Activated CD4-positive, alpha-beta T cell treated with anti-CD3 and anti-CD28 coated beads for 24 hours (primary cell): ENCODE measurements at places on chromosomes 3 and 15.

DNA sequence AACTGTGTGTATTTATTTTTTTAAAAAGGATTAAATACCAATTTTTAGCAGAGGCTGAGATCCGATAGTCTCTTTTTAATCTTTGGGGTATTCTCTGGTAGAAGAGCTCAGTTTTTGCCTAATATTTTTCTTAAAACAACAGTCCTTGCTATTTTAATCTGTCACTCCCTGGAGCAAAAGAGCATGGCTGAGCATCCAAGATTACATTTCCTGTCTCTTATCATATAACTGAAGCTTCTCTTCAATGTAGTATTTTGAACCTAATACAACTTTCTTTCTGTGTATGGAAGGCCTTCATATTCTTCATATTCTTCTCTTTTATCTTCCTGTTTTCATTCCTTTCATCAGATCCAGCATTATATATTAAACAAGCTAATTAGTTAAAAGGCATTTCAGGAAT lies 293.7 kb downstream of the NSUN3 start:
- DNase-seq, result no peak

DNA sequence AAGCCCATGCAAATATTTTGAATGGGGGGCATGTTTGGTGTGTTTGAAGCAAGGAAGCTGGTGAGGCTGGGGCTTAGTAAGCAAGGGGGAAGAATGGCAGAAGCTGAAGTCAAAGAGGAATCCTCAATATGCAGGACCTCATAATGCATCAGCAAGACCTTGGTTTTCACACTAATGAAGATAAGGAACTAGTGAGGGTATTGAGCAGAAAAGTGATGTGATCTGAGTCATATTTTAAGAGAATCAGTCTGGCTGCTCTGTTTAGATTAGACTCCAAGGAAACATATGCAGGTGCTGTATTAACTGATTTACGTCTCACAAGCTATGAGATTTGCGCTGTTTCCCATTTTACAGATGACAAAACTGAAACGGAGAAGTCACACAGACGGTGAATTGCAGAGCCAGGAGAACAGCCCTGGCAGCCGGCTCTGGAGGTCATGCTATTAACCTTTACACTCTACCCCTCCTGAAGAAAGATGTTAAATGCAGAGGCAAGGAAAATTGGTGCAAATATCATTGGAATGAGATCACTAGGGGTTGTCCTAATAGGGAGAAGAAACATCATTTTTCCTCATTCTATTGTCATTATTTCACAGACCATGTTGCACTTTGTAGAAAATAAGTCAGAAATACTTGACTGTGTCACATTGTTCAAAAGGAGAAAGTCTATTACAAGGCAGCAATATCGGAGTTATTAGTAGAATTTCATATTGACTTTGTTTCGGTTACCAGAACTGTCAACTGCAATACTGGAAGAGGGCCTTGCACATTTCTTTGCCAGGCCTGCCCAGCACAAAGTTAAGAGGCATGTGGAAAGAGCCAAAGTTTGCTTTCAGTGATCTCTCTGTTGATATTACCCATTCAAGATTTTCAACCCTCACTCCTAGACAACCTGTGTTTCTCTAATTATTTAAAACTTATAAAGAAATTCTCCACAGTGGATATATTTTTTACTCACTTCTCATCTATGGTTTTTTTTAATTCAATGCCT lies 64.9 kb downstream of the COL8A1 start:
- no peak for DNase-seq

- no peak for DNase-seq
These were observed 15.4 kb upstream of the FGD5 start for GRCh38 chr3:14803101-14803980.

GRCh38 chr3:159616234-159616825 lies 372.3 kb upstream of the IL12A start:
- DNase-seq, result no peak

GRCh38 chr3:9715136-9715535 lies 11.5 kb downstream of the CPNE9 start:
- DNase-seq, result no peak

- no peak for DNase-seq
These were observed 16.9 kb upstream of the RYR3 start for GRCh38 chr15:33293713-33294334.

- no peak for DNase-seq
These were observed 242.2 kb downstream of the SLCO3A1 start for GRCh38 chr15:92095693-92096092.

GRCh38 chr15:34070003-34070402 lies 31.0 kb upstream of the AVEN start:
- DNase-seq, result no peak

- no peak for DNase-seq
These were observed 82.1 kb upstream of the FHIT start for GRCh38 chr3:61333192-61333961.

- DNase-seq, result no peak
These were observed 67.4 kb downstream of the GRIP2 start for GRCh38 chr3:14472471-14473351.

DNA sequence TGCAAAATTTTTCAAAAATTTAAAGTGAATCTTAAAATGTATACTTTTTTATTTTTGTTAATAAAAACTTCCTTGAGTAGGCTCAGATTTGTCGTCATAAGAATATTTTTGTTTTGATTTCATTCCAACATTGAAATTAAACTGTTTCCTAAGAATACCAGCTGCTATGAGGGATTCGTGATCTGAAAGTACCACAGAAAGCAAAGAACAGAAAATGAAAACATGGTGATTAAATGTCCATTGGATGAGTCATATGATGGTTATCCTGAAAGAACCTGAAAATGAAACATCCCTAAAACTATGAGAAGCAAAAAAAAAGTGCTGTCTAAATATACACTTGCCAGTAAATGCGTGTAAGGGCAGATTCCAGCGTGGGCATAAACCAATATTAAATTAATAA lies 143.8 kb downstream of the GMNC start:
- no peak for DNase-seq

- DNase-seq, result no peak
These were observed 119.0 kb upstream of the MEF2A start for GRCh38 chr15:99446565-99447496.

GRCh38 chr3:88003115-88003755 lies 55.6 kb downstream of the CGGBP1 start:
- DNase-seq, result no peak

- no peak for DNase-seq
These were observed 9.8 kb upstream of the MEF2A start for GRCh38 chr15:99556011-99556410.

DNA sequence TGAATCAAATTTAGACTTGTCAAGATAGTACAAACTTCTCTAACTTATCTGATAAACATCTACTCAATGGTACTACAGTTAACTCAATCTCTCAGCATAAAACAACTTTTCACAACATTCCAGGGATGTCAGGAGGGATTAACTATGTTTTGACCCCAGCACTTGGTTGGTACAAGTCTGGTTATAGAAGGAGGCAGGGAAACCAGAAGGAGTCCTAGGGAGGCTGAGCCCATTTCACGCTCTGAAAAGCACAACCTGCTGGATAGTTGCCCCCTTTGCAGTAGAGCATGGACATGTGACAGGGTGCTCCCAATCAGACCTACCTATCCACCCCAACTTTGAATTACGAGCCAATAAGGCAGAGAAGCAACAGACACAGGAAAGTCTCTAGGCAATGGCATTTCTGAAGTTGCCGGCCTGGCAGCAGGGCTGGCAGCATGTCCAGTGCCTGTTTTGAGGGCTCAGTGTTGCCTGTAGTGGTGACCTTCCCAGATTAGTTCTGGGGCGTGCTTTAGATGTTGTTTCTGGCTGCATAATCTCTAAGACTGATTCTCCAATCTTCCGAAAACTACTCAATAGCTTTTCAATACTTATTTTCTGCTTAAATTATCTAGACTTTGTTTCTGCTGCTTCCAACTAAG lies 8.2 kb downstream of the ANKUB1 start:
- no peak for DNase-seq

DNA sequence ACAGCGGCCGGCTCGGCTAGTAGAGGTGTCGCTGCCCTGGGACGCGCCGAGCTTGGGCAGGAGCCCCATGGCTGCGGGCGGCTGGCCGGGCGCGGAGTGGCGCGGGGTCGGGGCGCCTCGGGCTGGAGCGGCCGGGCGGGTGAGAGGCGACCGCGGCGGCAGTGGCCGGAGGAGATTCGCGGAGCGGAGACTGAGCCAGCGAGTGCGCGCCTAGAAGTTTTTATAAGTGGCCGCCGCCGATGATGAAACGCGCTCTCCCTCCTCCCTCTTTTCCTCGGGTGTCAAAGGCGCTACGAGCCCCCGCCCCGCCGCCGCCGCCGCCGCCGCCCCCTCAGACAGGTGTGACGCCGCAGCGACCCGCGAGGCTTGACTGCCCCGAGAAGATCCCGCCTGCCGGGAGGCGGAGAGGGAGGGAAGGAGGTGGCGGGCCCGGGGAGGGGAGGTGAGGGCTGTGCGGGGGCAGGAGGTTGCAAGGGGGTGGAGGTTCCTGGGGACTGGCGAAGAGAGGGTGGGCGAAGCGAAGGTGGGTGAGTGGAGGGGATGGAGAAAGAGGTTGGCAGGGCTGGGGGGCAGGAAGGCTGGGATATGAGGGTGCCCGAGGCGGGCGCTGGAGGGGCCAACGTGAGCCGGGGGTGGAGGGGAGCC lies at the start of gene SLCO2A1:
Gene SLCO2A1 (minus strand): TSS at position 192 of the 645 bp plus-strand sequence. CDS start 123 bp downstream, at position 69.
- no peak for DNase-seq

DNA sequence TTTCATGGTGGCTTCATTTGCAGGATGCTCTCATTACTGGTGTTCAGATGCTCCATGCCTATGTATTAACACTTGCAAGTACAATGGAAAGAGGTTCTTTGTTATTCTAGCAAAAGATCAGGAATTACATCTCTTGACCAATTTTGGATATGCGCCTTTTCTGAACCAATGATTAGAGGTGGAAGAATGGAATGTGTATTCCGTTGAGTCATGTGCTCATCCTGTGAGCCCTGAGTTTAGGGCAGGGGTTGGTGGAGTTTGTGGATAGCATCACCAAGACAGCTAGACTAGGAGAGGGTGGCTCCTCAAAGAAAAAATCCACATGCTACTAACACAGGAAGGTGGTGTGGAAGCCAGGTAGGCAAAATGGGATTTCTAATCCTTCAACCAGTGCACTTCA lies 80.7 kb upstream of the SLC25A26 start:
- no peak for DNase-seq

- DNase-seq, result no peak
These were observed 190.4 kb downstream of the GHSR start for GRCh38 chr3:172257648-172258400.

- no peak for DNase-seq
These were observed 36.9 kb upstream of the SKIL start for GRCh38 chr3:170320461-170321121.

GRCh38 chr3:62873451-62873760 lies 1.8 kb downstream of the CADPS start:
- DNase-seq, result no peak

GRCh38 chr3:10792208-10792607 lies 23.8 kb upstream of the SLC6A11 start:
- no peak for DNase-seq

DNA sequence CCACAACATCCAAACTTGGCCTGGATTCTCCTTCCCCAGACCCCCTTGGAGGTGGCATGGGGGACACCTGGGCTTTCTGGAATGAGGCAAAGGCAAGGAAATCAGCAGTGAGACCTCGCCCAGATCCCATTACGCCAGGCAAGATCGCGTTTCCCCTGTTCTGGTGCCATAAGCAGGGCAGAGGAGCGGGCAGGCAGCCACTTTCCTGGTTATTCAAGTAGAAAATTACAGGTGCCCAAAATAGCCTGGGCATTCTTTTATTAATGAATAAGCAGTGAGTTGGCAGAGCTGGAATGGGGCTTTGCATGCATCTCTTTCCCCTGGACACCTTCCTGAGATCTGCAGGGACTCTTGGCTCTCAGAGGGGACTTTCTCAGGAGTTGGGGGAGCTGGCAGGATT lies 31.5 kb upstream of the FAM107A start:
- no peak for DNase-seq

DNA sequence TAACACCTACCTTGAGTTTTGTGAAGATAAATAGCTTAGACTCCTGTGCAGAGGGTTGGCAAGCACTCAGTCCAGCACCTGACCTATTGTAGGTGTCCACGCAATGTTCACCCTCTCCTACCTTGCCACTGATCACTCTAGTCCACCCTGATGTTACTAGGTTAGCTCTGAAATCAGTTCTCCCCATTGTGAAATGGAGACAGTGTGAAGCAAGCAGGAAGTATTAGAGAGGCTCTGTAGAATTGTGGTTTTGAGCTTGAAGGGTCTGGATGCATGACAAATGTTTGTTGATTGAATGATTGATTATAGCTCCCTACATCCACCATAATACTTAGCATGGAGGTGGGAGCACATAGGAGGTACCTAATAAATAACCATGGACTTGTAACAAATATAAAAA lies 199.7 kb downstream of the RPLP1 start:
- no peak for DNase-seq

GRCh38 chr3:194987571-194988494 lies 283.1 kb downstream of the XXYLT1 start:
- no peak for DNase-seq

DNA sequence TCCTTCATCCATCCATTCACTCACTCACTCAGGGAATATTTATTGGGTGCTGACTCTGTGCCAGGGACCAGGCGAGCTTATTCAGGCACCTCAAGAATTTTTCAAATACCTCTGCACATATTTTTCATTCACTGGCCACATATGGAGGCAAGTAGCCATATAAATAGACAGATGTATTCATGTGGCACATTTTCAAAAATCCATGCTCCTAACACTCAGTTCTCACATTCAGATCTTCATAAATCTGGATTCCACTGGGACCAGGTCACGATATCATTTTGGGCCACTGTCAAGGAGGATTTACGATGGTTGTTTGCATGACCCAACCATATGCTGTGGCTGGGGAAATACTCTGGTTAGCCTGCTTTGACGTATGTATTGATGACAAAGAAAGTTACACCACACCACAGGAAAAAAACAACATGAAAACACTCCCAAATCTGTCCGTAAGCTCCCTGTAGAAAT lies 241.8 kb upstream of the LRTM1 start:
- DNase-seq, result no peak

DNA sequence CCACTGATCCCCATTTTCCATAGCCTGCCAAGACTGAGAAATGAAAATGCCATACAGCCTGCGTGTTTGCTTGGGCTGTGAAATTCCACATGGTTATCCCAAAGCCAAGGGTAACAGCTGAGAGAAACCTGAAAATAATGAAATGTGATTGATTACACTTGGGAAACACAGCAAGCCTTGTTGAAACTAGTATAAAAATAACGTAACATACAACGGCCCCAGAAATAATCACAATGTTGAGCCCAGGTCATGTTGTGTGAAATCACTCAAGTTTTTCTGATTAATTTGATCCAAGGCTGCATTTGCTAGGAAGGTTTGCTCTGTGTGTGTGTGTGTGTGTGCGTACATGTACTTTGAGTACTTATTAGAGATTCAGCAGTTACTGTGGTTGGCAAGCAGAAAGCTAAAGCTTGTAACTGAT lies 269.0 kb downstream of the OXSM start:
- DNase-seq, result no peak

DNA sequence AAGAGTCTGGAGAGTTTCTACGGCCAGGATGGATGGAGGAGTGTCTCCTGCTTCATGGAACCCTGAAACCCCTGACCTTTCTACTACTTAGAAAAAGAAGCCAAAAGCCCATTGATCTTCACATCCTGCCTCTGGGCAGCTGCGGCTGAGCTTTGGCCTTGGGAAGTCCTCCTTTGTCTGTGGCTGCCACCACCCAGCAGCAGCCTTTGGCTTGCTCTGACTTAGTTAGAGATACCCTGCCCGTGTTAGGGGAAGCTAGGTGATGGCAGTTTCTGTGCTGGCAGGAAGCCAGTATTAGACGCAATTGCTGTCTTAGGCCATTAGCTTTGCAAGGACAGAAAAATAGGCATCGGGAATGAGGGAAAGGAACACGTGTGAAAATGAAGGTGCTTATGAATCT lies 18.8 kb downstream of the APH1B start:
- no peak for DNase-seq
